ENCODE measurements at places on chromosomes 12 and 14. TPM values are rescaled to one million over a fixed set of nuclear protein-coding genes. Genes with fewer than 3 reads are reported as not detected.

LRP1 gene
- 19.3 TPM for total RNA-seq

SYT1 gene
- not detected for total RNA-seq

FBLN5 gene
- not detected for total RNA-seq

KRT72 gene
- total RNA-seq, result not detected

RERGL gene
- total RNA-seq, result not detected

ADGRD1 gene
- total RNA-seq, result 0.51 TPM

GALNT8 gene
- total RNA-seq, result 0.27 TPM

RFC5 gene
- total RNA-seq, result 61.6 TPM

BMP4 gene
- total RNA-seq, result 461 TPM

KCNJ8 gene
- total RNA-seq, result not detected

PLEKHG7 gene
- total RNA-seq, result not detected

MMP14 gene
- 298 TPM for total RNA-seq

KRT6C gene
- total RNA-seq, result not detected

PTHLH gene
- not detected for total RNA-seq

OR9K2 gene
- not detected for total RNA-seq

GABARAPL1 gene
- 88.9 TPM for total RNA-seq

PPP2R5E gene
- 24.8 TPM for total RNA-seq

GDF3 gene
- not detected for total RNA-seq

TTLL5 gene
- total RNA-seq, result 25.6 TPM

DEGS2 gene
- 0.95 TPM for total RNA-seq

GNG2 gene
- not detected for total RNA-seq

PLA2G1B gene
- not detected for total RNA-seq

GPX2 gene
- total RNA-seq, result not detected

FIGNL2 gene
- 12.8 TPM for total RNA-seq

POTEG gene
- total RNA-seq, result not detected

SLC5A8 gene
- not detected for total RNA-seq

INHBC gene
- total RNA-seq, result not detected

MGP gene
- not detected for total RNA-seq

OAS2 gene
- not detected for total RNA-seq

TPPP2 gene
- not detected for total RNA-seq

ABCD4 gene
- 30.6 TPM for total RNA-seq
